ENCODE measurements at places on chromosomes 7 and 10.

DNA sequence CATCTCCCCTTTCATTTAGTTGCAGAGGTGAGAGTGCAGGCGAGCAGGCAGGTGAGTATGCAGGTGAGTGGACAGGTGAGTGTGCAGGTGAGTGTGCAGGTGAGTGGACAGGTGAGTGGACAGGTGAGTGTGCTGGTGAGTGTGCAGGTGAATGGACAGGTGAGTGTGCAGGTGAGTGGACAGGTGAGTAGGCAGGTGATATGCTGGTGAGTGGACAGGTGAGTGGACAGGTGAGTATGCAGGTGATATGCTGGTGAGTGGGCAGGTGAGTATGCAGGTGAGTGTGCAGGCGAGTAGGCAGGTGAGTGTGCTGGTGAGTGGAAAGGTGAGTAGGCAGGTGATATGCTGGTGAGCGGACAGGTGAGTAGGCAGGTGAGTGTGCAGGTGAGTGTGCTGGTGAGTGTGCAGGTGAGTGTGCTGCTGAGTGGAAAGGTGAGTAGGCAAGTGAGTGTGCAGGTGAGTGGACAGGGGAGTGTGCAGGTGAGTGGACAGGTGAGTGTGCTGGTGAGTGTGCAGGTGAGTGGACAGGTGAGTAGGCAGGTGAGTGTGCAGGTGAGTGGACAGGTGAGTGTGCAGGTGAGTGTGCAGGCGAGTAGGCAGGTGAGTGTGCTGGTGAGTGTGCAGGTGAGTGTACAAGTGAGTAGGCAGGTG lies 165.6 kb downstream of the ADARB2 start:
- no peak for DNase-seq

- no peak for DNase-seq
Observed at GRCh38 chr7:150727381-150727780, 9.8 kb upstream of the GIMAP5 start.

DNA sequence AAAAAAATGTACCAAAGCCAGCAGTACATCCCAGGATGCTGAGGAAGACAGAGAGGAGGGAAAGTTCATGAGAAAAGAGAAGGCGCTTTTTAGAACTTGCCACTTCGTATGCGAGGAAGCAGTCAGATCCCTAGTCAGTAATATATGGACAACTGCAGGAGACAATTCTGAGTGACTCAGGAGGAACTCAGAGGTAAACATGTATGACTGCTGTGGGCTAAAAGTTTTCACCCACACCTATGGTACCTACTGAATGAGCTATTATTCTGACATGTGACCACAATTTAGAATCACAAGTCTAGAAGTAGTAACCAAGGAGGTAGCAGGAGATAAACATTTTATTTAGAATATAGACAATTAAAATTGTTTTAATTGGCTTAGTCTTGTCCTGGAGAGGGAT lies 126.5 kb downstream of the ICA1 start:
- DNase-seq = no peak

- no peak for DNase-seq
Observed at GRCh38 chr7:131610007-131610406, 53.6 kb upstream of the PODXL start.

- no peak for DNase-seq
Observed at GRCh38 chr7:13988065-13988464, 1.4 kb downstream of the ETV1 start.

DNA sequence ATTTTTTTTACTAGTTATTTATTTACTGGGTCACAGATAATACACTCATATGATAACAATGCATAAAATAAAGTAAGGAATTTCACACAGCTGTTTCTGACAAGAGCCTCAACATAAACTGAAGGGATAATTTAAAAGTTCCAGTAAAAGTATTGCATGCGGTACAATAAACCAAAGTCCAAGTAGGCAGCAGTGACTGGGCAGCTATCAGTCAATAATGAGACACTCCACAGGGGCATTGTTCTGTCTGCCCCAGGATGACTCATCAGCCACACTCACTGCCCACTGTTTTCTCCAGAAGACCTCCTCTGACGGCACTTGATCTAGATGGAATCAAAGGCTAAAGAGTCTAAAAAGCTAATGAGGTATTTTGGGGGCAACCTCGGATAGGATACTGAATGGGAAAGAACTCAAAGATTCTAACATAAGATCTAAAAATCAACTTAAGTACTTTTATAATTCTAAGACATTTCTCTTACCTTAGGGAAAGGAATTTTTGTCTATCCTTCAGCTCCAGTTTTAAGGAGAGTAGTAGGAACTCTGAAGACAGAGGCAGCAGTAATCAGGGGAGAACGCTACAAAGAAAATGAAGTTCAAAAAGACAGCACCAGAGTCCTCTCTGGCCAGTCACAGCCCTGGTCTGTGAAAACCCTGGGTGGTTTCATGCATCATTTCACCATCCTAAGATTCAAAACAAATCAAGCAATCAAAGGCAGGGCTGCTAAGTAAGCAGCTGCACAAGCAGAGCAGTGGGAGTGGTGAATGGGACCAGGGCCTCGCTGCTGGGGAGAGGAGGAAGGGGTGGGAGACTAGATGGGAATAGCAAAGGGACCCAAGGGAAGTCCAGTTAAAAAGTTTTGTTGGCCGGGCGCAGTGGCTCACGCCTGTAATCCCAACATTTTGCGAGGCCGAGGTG lies 175.1 kb downstream of the AVL9 start:
- DNase-seq = peak; percentile 59

GRCh38 chr7:7443806-7444350 lies 91.8 kb downstream of the COL28A1 start:
- DNase-seq = no peak

- peak; percentile 26 for DNase-seq
Observed at GRCh38 chr7:1741751-1742554, 71.9 kb downstream of the ELFN1 start.

DNA sequence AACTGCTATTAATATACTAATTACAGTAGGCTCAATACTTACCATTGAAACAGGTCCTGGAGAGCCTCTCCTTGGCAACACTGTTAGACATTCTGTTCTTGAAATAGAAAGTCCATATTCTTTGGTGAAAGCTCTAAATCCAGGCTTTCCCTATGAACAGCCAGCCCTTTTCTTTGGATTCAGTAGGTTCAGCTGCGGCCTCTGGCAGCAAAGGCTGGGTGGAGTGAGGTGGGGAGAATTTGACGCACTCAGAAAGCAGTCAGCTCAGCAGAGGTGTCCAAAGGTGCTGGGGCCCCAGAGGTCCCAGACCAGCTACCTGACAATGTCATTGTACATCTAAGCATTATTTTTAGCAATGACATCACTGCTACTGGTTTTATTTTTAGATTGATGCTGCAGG lies 146.1 kb downstream of the GRK5 start:
- no peak for DNase-seq

- DNase-seq = no peak
Observed at GRCh38 chr7:133109816-133110215, 27.9 kb upstream of the CHCHD3 start.

GRCh38 chr7:55072251-55072650 lies 53.4 kb downstream of the EGFR start:
- DNase-seq = no peak

GRCh38 chr10:63716016-63716580 lies 194.9 kb downstream of the REEP3 start:
- DNase-seq = no peak

DNA sequence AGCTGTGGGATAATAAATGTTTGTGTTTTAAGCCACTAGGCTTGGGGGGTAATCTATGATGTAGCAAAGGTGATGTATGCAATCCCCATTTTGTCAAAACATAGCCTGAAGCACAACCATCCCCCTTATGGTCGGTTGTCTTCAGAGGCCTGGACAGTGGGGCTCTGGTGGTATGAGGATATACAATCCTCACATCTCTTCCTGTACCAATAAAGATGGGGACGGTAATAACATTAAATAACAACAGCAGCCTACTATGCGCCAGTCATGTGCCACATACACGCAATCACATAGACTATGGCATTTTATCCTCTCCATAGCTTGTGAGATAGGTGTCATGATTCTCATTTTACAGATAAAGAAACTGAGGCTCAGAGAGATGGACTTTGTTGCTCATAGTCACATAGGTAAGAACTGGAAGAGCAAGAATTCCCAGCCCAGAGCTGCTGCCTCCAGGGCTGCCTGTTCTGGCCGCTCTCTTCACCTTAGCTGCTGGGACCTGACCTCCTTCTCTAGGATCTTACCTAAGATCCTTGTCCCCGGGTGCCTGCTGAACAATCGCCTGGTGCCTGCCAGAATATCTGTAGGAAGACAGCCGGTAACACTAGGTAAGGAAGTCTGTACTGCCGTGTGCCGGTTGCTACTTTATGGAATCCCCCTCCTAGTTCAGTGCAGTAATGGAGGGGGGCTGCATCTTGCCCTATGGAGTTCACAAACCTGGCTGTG lies 108.6 kb downstream of the ARHGAP22 start:
- no peak for DNase-seq

GRCh38 chr7:23306936-23307521 lies 7.9 kb downstream of the MALSU1 start:
- no peak for DNase-seq

All from hematopoietic multipotent progenitor cell treated with erythropoietin and hydrocortisone succinate and interleukin-3 and kit ligand, for 8 days (in vitro differentiated cells).